ENCODE measurements at places on chromosomes 13 and 19.

GRCh38 chr13:93744033-93744432 is 517.4 kb downstream of the GPC6 start:
- H3K27me3 ChIP-seq, result no peaks in the 10 kb centered on the region
- H3K4me3 ChIP-seq, result no peak overlapping the region
- no peaks in the 10 kb centered on the region for H3K4me1 ChIP-seq
- no peaks in the 10 kb centered on the region for H3K36me3 ChIP-seq
- H3K27ac ChIP-seq, result no peak overlapping the region
- no peak for DNase-seq

GRCh38 chr19:11736696-11737095 is 2.0 kb downstream of the ZNF823 start:
- peaks cover 21% of the 10 kb centered on the region for H3K36me3 ChIP-seq
- H3K27ac ChIP-seq, result no peak overlapping the region
- H3K27me3 ChIP-seq, result peaks cover 4% of the 10 kb centered on the region
- H3K4me3 ChIP-seq, result peak overlapping the region; percentile 100

GRCh38 chr13:47826471-47826870 is 174.6 kb downstream of the SUCLA2 start:
- H3K4me3 ChIP-seq, result no peak overlapping the region
- H3K36me3 ChIP-seq, result no peaks in the 10 kb centered on the region
- no peak overlapping the region for H3K27ac ChIP-seq
- H3K27me3 ChIP-seq, result no peaks in the 10 kb centered on the region

- H3K4me3 ChIP-seq, result no peak overlapping the region
- H3K36me3 ChIP-seq, result peaks cover 15% of the 10 kb centered on the region
- no peak for DNase-seq
- H3K27me3 ChIP-seq, result peaks cover 12% of the 10 kb centered on the region
- peaks cover 19% of the 10 kb centered on the region for H3K4me1 ChIP-seq
Measured at GRCh38 chr13:24166561-24166960, 6.0 kb downstream of the SPATA13 start.

- no peak overlapping the region for H3K4me3 ChIP-seq
- H3K27ac ChIP-seq, result no peak overlapping the region
- peaks cover 13% of the 10 kb centered on the region for H3K27me3 ChIP-seq
- DNase-seq, result no peak
- no peaks in the 10 kb centered on the region for H3K36me3 ChIP-seq
Measured at GRCh38 chr13:27730191-27730590, 62.1 kb upstream of the GSX1 start.

GRCh38 chr19:7602240-7602934 is 6.7 kb downstream of the CAMSAP3 start:
- peaks cover 12% of the 10 kb centered on the region for H3K27me3 ChIP-seq
- no peaks in the 10 kb centered on the region for H3K36me3 ChIP-seq
- H3K27ac ChIP-seq, result no peak overlapping the region

DNA sequence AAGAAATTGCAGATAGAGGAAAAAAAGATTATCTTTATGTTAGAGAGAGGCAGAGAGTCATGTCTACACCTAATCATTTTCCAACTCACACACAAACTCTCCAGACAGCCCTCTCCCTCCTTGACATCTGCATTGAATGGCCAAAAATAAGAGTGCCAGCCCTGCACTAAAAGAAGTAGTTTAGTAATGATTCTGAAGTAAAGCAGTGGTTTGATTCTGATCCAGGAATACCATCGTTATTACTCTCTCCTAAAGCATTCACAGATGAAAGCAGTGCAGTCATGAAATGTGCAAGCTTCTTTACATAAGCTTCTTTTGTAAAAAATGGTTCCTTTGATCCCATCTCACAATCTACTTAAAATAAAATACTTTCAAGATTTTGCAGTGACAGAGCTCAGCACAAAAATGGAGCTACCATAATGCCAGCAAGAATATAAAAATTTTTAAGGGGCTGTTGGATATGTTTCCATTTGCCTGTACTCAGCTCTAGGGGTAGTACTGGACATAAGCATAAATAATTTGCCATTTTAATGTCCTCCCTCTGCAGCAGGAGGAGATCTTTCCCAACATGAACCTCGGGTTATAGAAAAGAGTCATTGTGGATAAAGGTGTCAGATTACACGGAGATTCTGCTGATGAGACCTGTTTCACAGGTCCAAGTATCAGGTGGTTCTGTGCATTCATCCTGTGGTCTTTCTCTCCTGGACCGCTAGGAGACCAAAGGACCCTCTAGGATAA is 406.3 kb downstream of the DCT start:
- H3K27me3 ChIP-seq, result no peaks in the 10 kb centered on the region
- H3K36me3 ChIP-seq, result no peaks in the 10 kb centered on the region
- H3K4me1 ChIP-seq, result no peaks in the 10 kb centered on the region
- H3K4me3 ChIP-seq, result no peak overlapping the region

GRCh38 chr19:44741841-44742329 is 6.6 kb upstream of the BCL3 start:
- H3K27me3 ChIP-seq, result peaks cover 4% of the 10 kb centered on the region
- no peak overlapping the region for H3K4me3 ChIP-seq
- H3K27ac ChIP-seq, result no peak overlapping the region
- no peak for DNase-seq
- H3K36me3 ChIP-seq, result no peaks in the 10 kb centered on the region

- no peak overlapping the region for H3K27ac ChIP-seq
- H3K4me1 ChIP-seq, result no peaks in the 10 kb centered on the region
- no peaks in the 10 kb centered on the region for H3K36me3 ChIP-seq
- H3K27me3 ChIP-seq, result no peaks in the 10 kb centered on the region
Measured at GRCh38 chr13:110162866-110163658, 143.9 kb downstream of the COL4A1 start.

- H3K27ac ChIP-seq, result peak overlapping the region; percentile 17
- H3K4me3 ChIP-seq, result no peak overlapping the region
- peaks cover 38% of the 10 kb centered on the region for H3K4me1 ChIP-seq
- DNase-seq, result no peak
Measured at GRCh38 chr13:102852556-102852955, 6.7 kb downstream of the ERCC5 start.

DNA sequence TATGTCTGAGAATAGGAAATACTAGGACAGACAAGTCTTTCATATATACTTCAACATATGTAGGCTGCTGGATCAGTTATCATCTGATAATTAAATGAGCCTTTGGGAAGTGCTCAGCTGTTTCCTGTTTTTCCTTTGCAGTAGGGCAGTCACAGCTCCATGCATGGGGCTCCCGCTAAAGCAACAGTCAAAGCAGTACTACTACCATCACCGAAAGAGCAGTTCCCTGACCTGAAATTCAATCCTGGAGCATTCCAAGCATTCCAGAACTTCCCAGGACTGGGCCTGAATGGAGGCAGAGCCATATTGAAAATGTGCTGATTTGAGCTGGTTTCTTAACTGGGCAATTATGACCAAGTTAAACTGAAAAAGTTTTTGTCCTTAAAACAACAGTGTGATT is 20.5 kb downstream of the MICU2 start:
- H3K27ac ChIP-seq, result no peak overlapping the region
- peaks cover 20% of the 10 kb centered on the region for H3K36me3 ChIP-seq
- no peak overlapping the region for H3K4me3 ChIP-seq
- DNase-seq, result no peak
- H3K27me3 ChIP-seq, result no peaks in the 10 kb centered on the region

- peaks cover 9% of the 10 kb centered on the region for H3K4me1 ChIP-seq
- DNase-seq, result no peak
- H3K4me3 ChIP-seq, result no peak overlapping the region
- H3K27me3 ChIP-seq, result no peaks in the 10 kb centered on the region
- H3K36me3 ChIP-seq, result peaks cover 32% of the 10 kb centered on the region
Measured at GRCh38 chr13:37047032-37047431, 12.5 kb downstream of the SUPT20H start.

DNA sequence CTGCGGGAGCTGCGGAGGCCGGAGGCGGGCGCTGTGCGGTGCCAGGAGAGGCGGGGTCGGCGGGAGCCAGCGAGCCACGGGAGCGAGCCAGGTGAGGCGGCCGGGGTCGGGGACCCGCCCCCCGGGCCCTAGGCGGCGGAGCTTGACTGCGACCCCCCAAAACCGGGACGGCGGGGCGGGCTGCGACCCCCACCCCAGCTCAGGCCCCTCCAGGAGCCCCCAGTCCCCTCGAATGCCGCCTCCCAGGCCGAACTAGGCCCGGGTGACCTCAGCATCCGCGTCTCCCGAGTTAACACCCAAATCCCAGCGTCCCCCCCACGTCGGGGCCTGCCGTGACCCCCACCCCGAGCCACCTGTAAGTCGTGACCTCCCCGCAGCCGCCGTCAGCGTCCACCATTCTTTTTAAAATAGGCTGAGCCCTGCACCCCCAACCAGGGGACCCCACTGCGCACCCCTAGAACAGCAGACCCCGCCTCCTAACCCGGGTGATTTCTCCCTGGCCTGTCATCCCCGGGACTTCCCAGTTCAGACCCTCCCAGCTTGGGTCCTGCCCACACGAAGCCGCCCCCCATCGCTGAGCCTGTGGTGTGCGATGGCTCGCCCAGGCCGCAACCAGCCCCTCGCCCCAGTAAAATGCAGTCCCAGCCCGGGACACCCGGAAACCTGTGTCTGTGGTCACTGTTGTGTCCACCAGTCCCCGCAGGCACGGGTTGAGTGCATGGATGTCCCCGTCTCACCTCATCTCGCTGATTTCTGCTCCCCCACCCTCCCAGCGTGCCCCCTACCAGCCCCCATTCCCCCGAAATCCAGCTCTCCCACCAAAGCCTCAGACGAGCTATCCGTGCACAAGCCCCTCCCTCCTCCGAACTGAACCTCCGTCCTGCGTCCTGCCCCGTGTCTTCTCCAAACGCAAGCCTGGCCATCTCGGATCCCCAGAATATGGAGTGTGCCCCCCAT is 551 bp downstream of the FZR1 start:
- peak overlapping the region; percentile 94 for H3K27ac ChIP-seq
- H3K27me3 ChIP-seq, result no peaks in the 10 kb centered on the region
- H3K4me3 ChIP-seq, result peak overlapping the region; percentile 95
- DNase-seq, result peak; percentile 21
- H3K4me1 ChIP-seq, result peaks cover 27% of the 10 kb centered on the region
- peaks cover 28% of the 10 kb centered on the region for H3K36me3 ChIP-seq

- H3K4me1 ChIP-seq, result peaks cover 5% of the 10 kb centered on the region
- H3K36me3 ChIP-seq, result no peaks in the 10 kb centered on the region
- H3K4me3 ChIP-seq, result no peak overlapping the region
- peaks cover 9% of the 10 kb centered on the region for H3K27me3 ChIP-seq
- no peak for DNase-seq
Measured at GRCh38 chr13:21625366-21625765, 21.4 kb upstream of the MICU2 start.

GRCh38 chr13:35460061-35460460 is 16.4 kb downstream of the MAB21L1 start:
- no peaks in the 10 kb centered on the region for H3K4me1 ChIP-seq
- H3K4me3 ChIP-seq, result no peak overlapping the region
- H3K36me3 ChIP-seq, result no peaks in the 10 kb centered on the region
- no peak for DNase-seq

DNA sequence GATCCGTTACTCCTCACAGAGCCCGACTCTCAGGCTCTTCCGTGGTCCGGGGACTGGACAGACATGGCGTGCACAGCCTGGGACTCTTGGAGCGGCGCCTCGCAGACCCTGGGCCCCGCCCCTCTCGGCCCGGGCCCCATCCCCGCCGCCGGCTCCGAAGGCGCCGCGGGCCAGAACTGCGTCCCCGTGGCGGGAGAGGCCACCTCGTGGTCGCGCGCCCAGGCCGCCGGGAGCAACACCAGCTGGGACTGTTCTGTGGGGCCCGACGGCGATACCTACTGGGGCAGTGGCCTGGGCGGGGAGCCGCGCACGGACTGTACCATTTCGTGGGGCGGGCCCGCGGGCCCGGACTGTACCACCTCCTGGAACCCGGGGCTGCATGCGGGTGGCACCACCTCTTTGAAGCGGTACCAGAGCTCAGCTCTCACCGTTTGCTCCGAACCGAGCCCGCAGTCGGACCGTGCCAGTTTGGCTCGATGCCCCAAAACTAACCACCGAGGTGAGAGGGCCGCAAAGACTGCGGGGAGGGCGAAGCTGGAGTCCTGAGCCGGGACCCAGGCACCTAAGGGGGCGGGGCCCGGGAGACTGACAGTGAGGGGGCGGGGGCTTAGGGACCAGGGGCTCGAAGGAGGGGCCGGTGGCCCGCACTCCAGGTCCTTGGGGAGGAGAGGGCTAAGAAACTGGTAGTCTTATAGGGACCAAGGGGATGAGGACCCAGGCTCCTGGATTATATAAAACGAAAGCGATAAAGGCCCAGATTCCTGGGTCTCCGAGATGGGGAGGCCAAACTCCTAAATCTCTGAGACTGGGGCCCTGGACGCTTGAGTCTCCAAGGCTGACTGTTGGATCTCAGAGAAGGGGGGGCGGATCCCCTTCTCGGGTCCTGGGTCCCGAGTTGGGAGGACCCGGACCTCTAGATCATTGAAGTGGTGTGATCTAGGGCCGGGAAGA is 2.0 kb downstream of the ETV2 start:
- H3K36me3 ChIP-seq, result peaks cover 2% of the 10 kb centered on the region
- H3K4me3 ChIP-seq, result peak overlapping the region; percentile 78
- peak overlapping the region; percentile 89 for H3K27ac ChIP-seq
- DNase-seq, result peak; percentile 78
- peaks cover 35% of the 10 kb centered on the region for H3K4me1 ChIP-seq

DNA sequence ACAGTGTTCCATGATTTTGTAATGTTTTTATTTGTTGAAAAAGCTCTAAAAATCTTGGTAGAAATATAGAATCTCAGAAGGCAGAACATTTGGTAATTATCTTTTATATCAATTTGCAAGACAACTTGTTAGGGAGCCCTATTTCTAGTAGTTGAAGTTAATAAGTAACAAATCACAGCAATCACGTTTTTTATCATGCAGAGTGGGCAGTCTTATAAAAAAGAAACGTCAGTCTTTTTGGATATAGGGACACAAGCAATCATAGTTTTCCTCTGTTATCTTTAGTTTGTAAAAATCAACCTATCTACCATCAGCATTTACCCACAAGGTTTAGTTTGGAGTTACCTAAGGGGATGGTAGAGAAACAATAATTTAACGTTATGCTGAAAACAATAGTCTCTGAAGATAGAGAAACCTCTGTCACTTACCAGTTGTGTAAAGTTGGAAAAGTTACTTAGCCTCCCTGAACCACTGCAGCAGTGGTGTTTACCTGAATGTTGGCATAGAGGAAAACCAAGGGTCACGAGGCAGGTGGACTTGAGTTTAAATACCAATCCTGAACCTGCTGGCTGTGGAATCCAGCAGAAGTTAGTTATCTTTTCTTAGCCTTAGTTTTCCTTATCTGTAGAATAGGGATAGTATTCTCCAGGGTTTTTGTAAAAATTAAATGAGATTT is 192.8 kb downstream of the GGACT start:
- peaks cover 30% of the 10 kb centered on the region for H3K4me1 ChIP-seq
- H3K4me3 ChIP-seq, result no peak overlapping the region
- DNase-seq, result no peak
- no peaks in the 10 kb centered on the region for H3K27me3 ChIP-seq
- peaks cover 3% of the 10 kb centered on the region for H3K36me3 ChIP-seq
- no peak overlapping the region for H3K27ac ChIP-seq

Data from T-helper 2 cell treated with Interferon-gamma antibody and Interleukin-4, amounts not matched to agents 5 μg/mL and 100 μg/mL, for 36 hours (primary cell).